ENCODE measurements at places on chromosomes 2 and 18. TPM values are rescaled to one million over a fixed set of nuclear protein-coding genes. Genes with fewer than 3 reads are reported as not detected.

GRCh38 chr18:35816003-35816402, 156.5 kb upstream of the RMP24 start:
- DNase-seq, result no peak

Gene SLC9A2
- polyA plus RNA-seq, result 1.2 TPM

DNA sequence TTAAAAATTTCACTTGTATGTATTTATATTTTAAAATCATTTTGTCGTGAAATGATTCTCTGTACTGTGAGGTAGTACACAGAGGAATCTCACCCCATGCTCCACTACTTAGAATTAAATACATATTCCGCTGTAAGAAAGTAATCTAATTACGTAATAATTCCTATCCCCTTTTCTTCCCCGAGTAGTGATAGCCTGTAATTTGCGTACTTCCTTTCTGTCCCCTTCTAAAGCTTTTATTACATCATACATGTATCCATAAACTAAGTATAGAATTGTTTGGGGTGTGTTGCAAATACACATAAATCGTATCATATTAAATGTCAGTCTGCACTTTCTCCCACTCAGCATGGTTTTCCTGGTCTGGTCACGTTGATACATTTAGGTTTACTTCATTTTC, 12.4 kb upstream of the CHCHD5 start:
- no peak for DNase-seq

Gene ADAM23
- 50.5 TPM for polyA plus RNA-seq

Gene BUB1
- 12.0 TPM for polyA plus RNA-seq

DNA sequence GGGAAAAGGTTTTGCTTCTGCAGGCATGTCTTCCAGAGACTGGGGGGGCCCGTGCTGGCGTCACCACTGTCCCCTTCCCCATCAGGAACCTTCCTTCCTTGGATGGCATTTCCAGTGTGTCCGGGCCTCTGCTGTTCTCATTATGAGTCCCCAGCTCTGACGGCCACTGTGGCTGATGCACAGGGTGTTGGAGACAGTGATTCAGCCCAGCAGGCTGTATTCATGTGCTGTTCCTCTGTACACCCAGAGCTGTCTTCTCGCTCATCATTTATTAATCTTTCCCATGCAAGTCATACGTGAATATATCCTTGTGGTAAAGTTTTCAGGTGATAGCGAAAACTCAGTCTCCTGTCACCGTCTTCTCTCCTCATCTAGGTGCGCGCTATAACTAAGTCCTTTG, 57.7 kb downstream of the ASAP2 start:
- no peak for DNase-seq

- no peak for DNase-seq
Measured at GRCh38 chr2:120108749-120109148, 95.9 kb downstream of the EPB41L5 start.

GRCh38 chr2:27843992-27844391, 46.2 kb downstream of the RBKS start:
- no peak for DNase-seq

DNA sequence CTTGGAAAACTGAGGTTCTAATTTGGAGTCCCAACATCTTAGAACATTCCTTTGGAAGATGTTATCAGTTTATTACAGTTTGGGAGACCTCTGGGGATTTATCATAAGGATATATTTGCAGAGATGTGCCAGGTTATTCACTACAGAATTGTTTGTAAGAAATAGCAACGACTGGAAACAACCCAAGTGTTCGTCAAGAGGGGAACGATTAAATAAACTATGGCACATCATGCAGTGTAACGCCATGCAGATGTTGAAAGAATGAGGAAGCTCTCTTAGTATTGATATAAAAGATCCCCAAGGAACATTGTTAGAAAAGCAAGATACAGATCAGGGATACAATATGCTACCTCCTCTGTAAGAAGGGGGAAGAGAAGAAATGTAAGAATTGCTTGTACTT, 210.6 kb downstream of the TMEM247 start:
- DNase-seq, result no peak

- DNase-seq, result no peak
Measured at GRCh38 chr18:77974329-77974728, 724.7 kb downstream of the GALR1 start.

GRCh38 chr2:135664623-135665068, 77.0 kb upstream of the UBXN4 start:
- DNase-seq, result no peak

DNA sequence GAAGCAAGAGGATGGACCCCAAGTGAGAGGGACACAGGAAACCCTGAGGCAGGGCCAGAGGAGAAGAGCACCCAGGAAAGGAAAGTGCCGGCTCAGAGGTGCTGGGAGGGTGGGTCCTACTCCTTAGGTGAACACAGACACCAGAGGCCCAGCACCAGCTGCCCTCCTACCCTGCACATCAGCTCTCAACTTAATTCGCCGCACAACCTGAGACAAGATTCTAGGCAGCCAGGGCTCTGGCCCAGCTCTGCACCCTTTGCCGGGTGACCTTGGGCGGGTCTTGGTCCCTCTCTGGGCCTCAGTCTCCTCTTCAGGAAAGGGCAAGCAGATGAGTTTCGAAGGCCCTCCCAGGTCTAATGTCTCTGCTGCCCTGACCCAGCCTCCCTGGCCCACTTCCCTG, 28.1 kb downstream of the ZFP36L2 start:
- no peak for DNase-seq

Data from spinal cord (tissue), 10 donors.